Activated T-helper 9 cell treated with anti-CD3 and anti-CD28 coated beads, Interleukin-2, amount 50 U/mL, for 16 hours (primary cell): ENCODE measurements at places on chromosomes 12 and 14.

GRCh38 chr12:123058481-123058880 is 78.0 kb downstream of the ARL6IP4 start:
- DNase-seq = no peak

- no peak for DNase-seq
These were observed 8.7 kb downstream of the NT5DC3 start for GRCh38 chr12:103832048-103832997.

DNA sequence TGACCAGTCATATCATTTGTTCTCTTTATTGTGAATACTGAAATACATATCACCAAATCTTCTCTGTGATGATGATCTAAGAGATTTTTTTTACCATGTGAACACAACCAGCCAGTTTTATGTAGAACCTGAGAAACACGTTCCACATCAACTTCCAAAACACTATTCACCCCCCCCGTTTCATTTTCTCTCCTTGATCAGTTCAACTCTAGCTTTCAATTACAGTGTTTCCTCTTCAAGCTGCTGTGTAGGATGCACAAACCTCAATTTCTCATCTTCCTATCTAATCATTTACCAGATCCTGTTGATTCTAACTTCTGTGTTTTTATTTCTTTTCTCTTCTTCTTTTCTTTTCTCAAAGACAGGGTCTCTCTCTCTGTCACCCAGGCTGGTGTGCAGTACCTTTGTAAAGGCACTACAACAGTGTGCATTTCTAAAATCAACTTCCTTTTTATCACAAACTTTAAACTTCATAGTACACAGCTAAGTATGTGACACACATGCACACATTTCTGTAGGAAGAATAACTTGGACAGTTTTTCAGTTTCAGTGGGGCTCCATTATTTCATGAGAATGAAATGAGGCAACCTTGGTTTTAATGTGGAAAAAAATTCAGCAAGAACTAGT is 149.9 kb upstream of the FBXO33 start:
- no peak for DNase-seq

DNA sequence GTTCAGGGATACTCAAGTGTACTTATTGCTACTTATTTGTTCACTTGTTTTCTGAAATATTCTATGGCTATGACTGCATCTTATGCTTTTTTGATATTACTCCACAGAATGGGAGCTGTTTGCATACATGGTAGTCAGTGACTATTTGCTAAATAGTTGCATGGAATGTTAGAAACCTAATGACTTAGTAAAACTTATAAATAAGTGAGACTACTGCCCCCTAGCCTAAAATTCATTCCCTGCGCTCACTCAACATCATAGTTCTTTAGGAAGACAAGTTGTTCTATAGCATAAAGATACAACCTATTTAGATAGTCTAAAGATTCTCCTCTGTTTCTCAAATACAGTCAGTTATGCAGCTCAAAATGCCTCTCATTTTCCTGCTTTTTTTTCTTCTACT is 305.5 kb downstream of the CEP128 start:
- no peak for DNase-seq

DNA sequence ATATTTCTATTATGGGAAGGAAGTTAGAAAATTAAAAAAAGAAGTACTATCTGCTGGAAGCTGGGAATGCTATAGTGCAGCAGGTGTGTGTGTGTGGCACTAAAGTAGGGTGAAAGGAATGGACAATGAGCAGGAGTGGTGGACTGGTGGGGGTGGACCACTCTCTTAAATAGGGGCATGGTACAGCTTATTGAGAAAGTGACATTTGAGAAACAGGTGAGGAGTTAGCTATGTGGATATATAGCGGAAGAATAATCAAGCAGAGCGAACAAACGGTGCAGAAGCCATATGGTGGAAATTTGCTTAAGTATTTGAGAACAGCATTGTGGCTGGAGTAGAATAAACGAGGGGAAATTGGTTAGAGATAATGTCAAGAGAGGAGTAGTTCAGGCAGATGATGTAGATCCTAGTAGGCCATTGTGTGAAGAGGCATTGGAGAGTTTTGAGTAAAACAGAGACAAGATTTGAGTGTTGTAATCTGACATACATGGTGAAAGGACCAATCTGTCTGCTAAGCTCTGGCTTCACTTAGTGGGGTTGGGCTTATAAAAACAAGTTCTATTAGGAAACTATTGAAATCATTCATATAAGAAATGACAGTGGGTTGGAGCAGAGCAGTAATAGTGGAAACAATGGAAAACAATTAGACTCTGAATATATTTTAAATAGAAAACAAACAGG is 149.2 kb upstream of the SYT10 start:
- DNase-seq = no peak

DNA sequence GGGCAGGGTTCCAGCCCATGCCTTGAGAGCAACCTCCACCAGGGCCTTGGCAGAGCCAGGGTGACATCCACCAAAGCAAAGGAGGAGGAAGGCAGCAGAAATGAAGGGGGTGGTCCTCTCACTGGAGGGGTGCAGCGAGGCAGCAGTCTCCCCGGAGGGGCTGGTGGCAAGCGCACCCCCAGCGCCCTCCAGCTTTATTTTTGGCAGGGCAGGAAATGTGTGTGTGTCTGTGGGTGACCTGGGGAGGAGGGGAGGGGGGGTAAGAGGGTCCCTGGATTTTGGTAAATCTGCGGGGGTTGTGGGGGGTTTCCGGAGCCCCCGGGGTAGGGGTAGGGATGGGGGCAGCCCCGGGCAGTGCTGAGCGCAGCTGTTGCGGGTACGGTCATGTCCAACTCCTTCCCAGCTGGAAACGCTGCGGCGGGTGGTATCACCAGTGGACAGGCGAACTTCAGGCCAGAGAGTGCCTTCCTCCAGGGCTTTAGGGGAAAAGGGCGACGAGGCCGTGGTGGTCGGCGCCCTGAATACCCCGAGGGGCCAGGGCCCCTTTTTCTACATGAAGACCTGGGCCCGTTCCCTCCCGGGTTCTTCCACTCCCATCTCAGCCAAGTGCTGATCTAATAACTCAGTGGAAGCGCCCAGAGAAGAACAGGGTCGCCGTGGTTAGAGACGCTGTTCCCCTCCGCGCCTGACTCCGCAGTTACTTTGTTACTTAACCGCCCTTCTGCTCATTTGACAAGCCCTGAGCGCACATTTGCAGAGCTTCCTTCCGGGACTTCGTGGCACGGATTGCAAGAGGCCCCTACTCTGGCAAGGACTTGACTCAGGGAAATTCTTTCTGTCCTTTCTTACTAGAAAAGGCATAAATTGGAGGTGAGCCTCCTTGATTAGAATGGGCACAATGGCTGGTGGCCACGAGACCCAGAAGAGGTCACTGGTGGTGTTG is 55.2 kb downstream of the FOS start:
- DNase-seq = peak; percentile 17

- no peak for DNase-seq
These were observed 524.4 kb downstream of the MED13L start for GRCh38 chr12:115752913-115753726.

- no peak for DNase-seq
These were observed 18.7 kb upstream of the HDAC7 start for GRCh38 chr12:47838286-47838931.

DNA sequence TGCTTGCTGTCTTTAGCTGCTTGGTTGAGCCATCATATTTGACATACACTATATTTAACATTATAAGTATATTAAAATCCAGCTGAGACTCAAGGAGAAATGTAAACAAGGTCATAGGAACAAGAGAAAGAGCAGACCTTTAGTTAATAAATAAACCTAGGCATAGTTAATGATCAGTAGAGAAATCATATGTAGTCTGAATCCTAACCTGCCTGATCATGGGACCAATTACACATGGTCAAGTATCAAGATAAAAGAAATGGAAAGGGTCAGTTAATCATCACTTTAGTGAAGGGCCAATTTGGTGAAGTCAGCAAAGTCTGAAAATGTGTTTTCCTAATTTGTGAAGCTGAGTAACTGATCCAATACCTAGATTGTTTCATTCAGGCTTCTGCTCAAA is 7.5 kb downstream of the RNF212B start:
- DNase-seq = no peak

DNA sequence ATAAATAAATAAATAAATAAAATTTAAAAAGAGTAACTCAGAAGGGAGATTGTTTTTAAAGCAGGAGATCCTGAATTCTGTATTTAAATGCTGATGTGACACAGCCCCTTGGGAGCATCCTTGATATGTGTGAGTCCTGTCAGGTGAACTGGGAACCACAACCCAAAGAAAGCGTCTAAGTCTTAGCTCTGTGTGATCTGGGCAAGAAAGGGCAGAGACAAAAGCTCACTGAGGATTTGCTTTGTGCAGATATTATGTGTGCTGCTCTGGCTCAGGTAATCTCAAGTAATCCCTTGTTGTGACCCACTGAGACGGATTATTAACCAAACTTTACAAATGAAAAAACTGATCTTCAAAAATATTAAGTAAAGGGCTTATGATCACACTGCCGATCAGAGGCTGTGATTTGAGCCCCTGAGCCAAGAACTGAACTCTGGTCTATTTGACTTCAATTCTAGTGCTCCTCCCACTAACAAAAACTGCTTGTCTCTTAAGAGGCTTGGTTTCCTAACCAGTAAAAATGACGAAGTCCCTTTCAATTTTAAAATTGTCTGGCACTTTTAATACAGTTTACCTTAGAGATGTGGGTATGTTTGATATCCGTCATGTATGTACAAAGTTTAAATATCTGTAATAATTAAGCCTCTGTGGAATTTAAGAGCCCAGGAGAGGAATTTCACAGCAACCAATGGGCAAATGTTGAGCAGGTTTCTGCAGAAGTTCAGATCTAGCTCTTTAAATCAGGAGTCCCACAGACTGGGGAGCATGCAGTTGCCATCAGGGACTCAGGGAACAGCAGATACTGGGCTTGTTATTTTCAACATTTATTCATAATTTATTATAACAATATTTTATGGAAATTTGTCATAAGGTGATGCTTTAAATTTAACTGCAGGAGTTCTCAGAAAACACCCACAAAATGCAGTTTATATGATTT is 46.1 kb downstream of the CPM start:
- DNase-seq = no peak

DNA sequence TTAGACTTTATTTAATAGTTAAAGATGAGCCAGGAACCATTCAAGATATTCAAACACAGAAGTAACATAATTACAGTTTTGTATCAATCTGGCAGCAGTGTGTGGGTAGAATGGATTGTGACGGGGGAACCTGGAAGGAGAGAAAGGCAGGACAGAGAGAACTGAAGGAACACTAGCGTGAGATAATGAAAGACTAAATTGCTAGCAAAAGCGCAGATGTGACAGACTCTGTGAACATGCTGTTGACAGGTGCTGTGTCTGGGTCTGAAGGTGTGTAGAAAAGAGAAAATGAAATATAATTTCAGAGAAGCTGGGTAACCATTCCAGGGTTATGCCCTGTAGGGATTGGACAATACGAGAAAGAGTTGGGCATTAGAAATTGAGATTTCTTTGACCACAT is 372.3 kb downstream of the SYT1 start:
- no peak for DNase-seq

GRCh38 chr14:58258156-58258555 is 13.5 kb downstream of the PSMA3 start:
- no peak for DNase-seq

DNA sequence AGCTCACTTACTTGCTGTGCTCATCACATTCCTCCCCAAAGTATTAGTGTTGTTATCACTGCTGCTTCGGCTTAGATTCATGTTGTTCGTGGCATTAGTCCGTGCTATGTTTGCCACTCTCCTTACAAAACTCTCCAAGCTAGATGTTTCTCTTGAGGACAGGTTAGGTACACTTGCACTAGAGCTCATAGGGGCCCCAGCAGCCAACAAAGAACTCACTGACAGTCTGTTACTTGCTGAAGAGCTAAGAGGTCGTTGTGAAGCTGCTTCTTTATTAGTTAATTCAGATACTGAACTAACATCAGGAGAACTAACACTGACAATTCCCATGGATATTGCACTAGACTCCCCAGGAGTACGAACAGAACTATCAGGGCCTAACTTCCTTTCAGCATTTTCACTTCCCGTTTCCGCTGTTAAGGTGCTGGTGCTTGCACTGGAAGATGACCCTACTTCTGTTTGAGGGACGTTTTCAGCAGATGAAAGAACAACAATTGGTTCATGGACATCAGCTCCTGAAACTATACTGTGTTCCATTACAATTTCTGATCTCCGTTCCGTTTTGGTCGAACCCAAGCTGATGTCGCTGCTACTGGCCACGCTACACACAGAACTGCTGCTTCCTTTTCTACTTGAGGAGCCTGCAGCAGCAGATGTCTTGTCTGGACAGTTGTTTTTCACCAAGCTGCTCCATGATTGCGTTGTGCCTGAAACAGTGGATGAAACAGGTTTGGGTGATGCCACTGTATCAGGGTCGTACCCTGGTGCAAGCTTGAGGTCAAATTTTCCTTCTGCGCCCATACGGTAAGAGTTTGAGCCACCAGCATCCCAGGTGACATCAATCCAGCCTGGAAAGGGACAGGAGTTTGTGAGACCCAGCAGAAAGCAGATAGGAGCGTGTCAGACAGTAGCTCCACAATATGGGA is 78.7 kb downstream of the HECTD1 start:
- no peak for DNase-seq

- DNase-seq = no peak
These were observed 7.5 kb downstream of the SIX1 start for GRCh38 chr14:60641742-60642269.

DNA sequence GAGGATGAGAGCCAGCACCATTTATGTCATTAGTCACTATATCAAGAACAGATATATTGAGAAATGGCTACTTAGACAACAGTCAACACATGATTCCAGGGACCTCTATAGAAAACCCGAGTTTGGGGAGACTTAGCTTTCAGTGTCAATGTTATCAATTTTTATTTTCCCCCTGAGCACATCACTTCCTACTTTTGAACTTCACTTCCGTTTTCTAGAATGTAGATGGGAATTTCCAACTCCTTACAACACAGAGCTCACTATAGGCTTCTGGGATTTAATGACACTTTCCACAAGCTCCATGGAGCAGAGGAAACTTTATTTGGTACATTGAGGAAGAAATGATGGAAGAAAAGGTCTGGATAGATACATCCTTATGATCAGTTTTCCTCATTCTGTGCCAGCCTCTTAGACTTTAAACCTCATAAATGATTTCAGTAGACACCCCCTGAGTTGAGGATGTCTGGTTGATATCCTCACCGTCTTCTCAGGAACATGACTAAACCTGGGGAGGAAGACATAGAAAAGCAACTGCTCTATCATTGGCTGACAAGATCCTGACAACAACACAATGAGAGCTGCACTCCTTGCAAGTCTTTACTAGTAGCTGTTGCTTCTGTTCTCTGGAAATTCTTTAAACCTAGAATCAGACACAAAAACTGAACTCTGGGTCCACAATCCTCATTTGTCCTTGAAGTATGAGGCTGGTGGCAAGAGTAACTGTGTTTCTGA is 449.4 kb upstream of the OR4E1 start:
- no peak for DNase-seq

GRCh38 chr14:99148861-99149610 is 123.0 kb downstream of the BCL11B start:
- no peak for DNase-seq

DNA sequence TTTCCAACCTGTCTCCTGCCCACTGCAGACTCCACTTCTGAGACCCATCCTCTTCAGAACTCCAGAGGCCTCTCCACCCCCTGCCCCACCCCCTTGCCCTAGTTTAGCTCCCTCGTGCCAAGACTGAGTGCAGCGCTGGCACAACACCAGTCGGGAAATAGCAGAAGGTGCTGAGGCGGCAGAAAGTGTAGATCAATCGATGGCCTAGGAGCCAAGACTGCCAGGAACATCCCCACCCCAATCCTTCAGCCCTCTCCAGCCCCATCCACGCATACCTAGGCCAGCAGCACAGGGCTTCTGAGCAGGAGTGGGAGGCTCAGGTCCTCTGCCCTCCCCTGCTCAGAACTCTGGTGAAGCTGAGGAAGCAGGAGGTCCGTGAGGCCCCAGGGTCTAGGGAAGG is 1.1 kb downstream of the CPNE6 start:
- DNase-seq = no peak

GRCh38 chr14:103232831-103233319 is 101.2 kb upstream of the EIF5 start:
- no peak for DNase-seq
